Heart left ventricle (tissue), 16 donors: ENCODE measurements at places on chromosomes 3 and 15. TPM values are rescaled to one million over a fixed set of nuclear protein-coding genes. Genes with fewer than 3 reads are reported as not detected.
A peak's percentile ranks its signal among the peaks of the same experiment; 100 is the strongest.

DNA sequence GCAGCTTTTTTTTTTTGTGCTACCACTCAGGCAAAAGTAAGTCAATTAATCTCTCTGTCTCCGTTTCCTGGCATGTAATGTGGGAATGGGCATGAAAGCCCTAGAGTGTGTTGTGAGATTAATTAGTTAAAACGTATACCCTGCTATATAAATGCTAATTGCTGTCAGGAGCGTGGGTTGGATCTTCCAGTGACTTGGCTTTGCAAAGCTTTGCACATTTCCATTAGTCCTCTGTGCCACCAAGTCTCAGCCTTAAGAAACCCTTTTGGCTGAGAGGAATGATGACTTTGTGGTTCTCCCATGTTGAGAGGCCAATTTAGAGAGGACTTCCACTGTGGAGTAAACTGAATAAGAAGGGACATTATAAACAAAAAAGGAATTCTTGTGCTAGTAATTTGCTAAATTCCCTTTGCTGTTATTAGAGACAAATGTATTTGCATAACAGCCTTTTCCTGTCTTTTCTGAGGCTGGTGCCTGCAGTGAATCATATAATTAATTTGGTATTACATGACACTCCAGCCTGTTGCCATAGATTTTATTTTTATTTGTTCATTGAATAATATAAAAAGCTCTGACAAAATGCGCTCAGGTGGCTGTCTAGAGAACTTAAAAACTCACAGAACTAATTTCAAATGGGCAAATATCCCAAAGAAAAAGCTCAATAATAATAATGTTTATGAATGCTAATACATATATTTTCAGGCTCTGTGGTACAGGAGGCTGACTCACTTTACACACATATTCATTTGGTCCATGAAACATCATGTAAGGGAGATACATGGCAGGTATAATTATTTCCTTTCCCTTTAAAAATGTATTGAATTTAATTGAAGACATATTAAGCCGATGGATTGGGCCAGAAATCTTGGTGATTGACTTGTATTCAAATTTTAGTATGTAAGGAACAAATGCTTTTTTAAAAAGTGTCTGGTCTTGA is 82.7 kb downstream of the IL1RAP start:
- no peaks in the 10 kb centered on the region for H3K4me1 ChIP-seq
- H3K27me3 ChIP-seq = no peaks in the 10 kb centered on the region
- DNase-seq = no peak
- no peak overlapping the region for H3K4me3 ChIP-seq
- H3K27ac ChIP-seq = no peak overlapping the region
- no peaks in the 10 kb centered on the region for H3K36me3 ChIP-seq

DNA sequence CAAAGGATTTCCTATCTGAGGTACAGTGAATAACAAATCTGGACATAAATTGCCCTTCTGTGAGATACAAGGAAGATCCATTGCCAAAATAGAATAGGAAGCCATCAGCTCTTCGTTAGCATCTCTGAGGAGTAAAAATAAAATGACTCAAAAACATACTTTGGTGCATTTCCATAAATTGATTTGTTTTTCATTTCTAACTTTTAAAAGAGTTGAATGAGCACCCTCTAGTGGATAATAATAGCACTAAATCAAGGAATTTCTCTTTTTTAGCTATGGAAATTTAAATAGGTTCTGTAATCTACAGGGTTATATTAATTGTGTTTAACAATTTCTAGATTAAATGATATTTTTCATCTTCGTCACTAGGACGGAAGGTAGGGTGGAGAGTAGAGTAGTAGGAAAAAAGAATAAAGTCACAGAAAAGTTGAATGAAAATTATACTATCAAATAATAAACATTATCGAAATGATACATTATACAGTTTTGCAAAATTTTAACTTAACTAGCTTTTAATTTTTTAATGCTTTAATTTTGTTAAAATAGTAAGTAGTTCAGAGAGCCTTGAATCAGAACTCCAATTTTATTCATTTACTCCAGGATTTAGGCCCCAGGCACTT is 6.4 kb downstream of the NSUN3 start:
- H3K36me3 ChIP-seq = no peaks in the 10 kb centered on the region
- DNase-seq = no peak
- H3K4me3 ChIP-seq = no peak overlapping the region
- no peak overlapping the region for H3K27ac ChIP-seq

The IL17RC gene
- total RNA-seq = 29.2 TPM

DNA sequence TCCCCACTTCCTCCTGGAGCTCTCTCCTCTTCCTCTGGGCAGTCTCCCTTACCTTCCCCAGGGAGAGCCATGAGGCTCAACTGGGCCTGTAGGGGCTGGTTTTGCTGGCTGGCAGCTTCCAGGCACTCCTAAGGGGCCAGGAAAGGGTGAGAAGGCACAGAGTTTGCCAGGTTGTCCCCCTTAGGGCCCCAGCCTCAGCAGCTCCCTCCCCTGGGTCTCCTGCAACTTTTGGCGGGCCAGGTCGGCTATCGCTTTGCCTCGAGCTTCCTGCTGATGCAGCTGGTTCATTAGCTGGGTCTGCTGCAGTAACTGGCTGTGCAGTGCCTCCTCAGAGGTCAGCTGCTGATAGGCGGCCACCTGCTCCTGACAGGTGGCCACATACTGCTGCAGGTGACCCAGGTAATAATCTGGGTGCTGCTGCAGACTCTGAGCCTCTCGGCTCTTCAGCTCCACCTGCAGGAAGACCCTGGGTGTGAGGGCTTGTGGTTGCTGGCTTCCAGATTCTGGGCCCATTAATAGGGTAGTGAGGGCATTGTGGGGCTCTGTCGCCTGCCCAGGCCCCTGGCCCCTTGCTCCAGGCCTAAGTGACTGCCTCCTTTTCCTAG is 29.7 kb upstream of the OR4F6 start:
- DNase-seq = no peak
- H3K4me3 ChIP-seq = no peak overlapping the region
- no peaks in the 10 kb centered on the region for H3K27me3 ChIP-seq
- no peaks in the 10 kb centered on the region for H3K4me1 ChIP-seq

The PLAAT1 gene
- 11.4 TPM for total RNA-seq

The HACD2 gene
- total RNA-seq = 23.3 TPM

The REC114 gene
- 0.65 TPM for total RNA-seq

- no peak overlapping the region for H3K4me3 ChIP-seq
- no peaks in the 10 kb centered on the region for H3K36me3 ChIP-seq
- no peaks in the 10 kb centered on the region for H3K27me3 ChIP-seq
- no peak for DNase-seq
Measured at GRCh38 chr15:60407415-60407805, 9.6 kb upstream of the ANXA2 start.

DNA sequence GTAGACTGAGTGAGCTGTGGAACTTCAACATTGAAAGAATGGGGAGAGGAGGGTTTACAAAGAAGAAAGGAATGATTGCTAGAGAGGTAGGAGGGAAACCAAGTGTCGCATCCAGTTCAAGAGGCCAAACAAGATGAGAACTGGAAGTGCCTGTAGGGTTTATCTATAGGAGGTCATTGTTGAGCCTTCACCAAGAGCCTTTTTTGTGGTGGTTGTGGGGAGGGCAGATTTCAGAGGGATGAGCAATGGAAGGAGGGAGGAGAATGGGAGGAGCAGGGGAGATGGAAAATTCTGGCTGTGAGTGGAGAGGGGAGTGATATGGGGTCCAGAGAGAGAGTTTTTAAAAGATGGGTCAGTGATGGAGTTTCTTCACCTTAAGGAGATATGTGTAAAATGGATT is 8.5 kb downstream of the PDIA5 start:
- no peak for DNase-seq
- no peaks in the 10 kb centered on the region for H3K36me3 ChIP-seq
- no peak overlapping the region for H3K27ac ChIP-seq
- no peaks in the 10 kb centered on the region for H3K4me1 ChIP-seq

- peaks cover 25% of the 10 kb centered on the region for H3K36me3 ChIP-seq
- H3K4me1 ChIP-seq = no peaks in the 10 kb centered on the region
- H3K27ac ChIP-seq = peak overlapping the region; percentile 96
- no peak overlapping the region for H3K4me3 ChIP-seq
- DNase-seq = peak; percentile 49
Measured at GRCh38 chr15:34796847-34797435, 1.6 kb upstream of the ACTC1 start.

DNA sequence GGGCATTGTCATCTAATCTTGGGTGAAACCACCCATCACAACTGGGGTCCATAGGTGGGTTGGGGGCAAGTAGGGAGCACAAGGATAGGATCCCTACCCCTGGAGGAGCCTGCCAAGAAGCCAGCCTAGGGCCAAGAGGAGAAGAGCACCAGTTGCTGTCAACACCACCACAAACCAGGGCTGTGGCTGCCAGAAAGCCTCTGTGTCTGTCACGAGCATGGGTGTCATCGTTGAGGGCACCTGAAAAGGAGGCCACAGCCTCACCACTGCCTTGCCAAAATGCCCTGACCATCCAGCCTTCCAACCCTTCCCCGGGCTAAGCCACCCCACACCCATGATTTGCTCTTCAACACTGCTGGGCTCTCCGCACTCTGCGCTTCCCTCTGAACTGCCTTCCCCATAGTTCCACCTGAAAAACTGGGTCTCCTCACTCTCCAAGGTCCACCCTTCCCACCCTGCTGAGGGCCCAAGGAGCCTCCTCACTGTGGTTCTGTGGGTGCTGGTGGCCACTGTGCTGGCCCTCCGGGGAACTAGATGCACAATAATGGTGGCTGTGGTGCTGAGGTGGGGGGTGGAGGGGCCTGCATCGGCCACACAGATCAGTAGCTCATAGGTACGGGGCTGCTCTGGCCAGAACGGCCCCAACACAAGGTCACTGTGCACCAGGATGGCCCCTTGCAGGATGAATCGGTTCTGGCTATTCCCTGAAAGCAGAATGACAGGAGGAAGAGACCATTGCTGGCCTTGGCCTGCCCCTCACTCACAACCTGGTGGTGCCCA is 6.2 kb upstream of the IP6K1 start:
- H3K4me1 ChIP-seq = peaks cover 1% of the 10 kb centered on the region
- no peaks in the 10 kb centered on the region for H3K36me3 ChIP-seq
- H3K4me3 ChIP-seq = no peak overlapping the region
- no peak overlapping the region for H3K27ac ChIP-seq
- no peak for DNase-seq

DNA sequence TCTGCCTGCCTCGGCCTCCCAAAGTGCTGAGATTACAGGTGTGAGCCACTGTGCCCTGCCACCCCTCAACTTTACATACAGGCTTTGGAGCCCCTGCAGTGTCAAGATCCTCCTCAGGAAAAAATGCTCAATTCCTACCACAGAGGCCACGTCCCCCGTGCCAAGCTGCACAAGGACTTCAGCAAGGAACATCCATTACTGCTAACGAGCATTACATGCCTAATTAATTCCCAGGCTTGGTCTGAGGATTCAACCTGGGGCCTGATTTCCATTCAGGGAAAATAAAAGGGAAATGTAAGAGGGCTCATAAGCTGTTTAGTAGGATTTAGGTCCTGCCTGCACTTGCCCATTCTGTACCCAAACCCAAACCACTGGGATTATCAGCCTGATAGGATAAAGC is 161.4 kb downstream of the RAB11A start:
- no peaks in the 10 kb centered on the region for H3K36me3 ChIP-seq
- no peaks in the 10 kb centered on the region for H3K4me1 ChIP-seq
- H3K27ac ChIP-seq = no peak overlapping the region

The ANKRD63 gene
- total RNA-seq = not detected

DNA sequence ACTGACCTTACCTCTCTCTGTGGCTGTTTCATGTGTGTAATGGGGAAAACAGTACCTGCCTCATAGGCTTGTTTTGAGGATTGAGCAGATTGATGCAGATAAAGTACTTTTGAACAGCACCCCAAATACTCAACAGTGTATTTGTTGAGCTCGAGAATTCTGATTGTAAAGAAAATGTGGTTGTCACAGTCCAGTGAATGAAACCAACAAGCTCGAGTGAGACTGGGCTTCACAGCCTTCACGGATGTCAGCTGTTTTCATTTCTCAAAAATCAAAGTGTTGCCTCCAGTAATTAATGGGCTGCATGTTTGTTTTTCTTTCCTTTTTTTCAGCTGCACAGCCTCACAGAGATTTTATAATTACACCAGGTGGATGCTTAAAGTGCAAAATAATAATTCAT is 43.7 kb downstream of the PARP15 start:
- no peaks in the 10 kb centered on the region for H3K36me3 ChIP-seq
- H3K27me3 ChIP-seq = no peaks in the 10 kb centered on the region
- no peak overlapping the region for H3K27ac ChIP-seq
- no peaks in the 10 kb centered on the region for H3K4me1 ChIP-seq
- H3K4me3 ChIP-seq = no peak overlapping the region

- no peak overlapping the region for H3K4me3 ChIP-seq
- no peaks in the 10 kb centered on the region for H3K4me1 ChIP-seq
- H3K27ac ChIP-seq = no peak overlapping the region
- peaks cover 11% of the 10 kb centered on the region for H3K36me3 ChIP-seq
Measured at GRCh38 chr3:143552851-143553250, 295.4 kb downstream of the SLC9A9 start.

The GPR149 gene
- total RNA-seq = not detected

GRCh38 chr3:190326930-190327329 is 4.7 kb upstream of the CLDN1 start:
- H3K4me1 ChIP-seq = peaks cover 7% of the 10 kb centered on the region
- H3K36me3 ChIP-seq = no peaks in the 10 kb centered on the region
- no peak overlapping the region for H3K4me3 ChIP-seq
- H3K27me3 ChIP-seq = no peaks in the 10 kb centered on the region

- no peak overlapping the region for H3K27ac ChIP-seq
- peaks cover 6% of the 10 kb centered on the region for H3K4me1 ChIP-seq
- H3K4me3 ChIP-seq = no peak overlapping the region
Measured at GRCh38 chr3:195860456-195860855, 47.9 kb downstream of the TNK2 start.

DNA sequence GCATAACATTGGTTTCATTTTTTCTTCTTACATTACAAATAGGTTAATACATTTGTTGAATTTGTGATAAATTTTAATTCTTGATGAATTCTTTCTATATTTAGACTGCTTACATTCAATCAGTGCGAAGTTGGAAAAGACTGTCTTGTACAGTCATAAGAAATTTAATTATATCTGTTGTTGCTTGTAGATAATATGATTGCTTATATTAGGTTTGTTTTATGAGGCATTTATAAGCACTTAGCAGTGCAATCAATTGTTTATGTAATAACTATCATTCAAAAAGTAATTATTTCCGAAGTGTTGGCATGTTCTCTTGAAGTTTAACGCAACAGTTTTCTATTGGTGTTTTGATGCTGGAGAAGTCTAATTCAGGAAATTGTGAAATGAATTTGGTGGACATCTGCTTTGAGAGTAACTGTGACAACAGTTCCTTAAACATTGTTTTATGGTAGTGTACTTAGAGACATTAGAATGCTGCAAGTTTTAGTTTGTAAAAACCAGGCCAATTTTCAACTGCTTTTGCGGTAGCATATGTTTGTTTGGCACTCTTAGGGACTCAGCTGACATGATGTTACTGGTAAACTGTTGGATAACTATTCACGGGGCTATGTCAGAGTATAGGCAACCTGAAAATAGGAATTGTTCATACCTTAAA is 99.7 kb downstream of the NAALADL2 start:
- H3K27ac ChIP-seq = no peak overlapping the region
- H3K4me3 ChIP-seq = no peak overlapping the region
- no peaks in the 10 kb centered on the region for H3K27me3 ChIP-seq
- no peaks in the 10 kb centered on the region for H3K4me1 ChIP-seq
- no peaks in the 10 kb centered on the region for H3K36me3 ChIP-seq
- DNase-seq = no peak

- peaks cover 4% of the 10 kb centered on the region for H3K4me1 ChIP-seq
- H3K27ac ChIP-seq = peak overlapping the region; percentile 89
- no peaks in the 10 kb centered on the region for H3K36me3 ChIP-seq
- H3K27me3 ChIP-seq = no peaks in the 10 kb centered on the region
Measured at GRCh38 chr3:108090049-108090700, 656 bp downstream of the CD47 start.
